ENCODE measurements at places on chromosomes 12 and 14.
A peak's percentile ranks its signal among the peaks of the same experiment; 100 is the strongest.

DNA sequence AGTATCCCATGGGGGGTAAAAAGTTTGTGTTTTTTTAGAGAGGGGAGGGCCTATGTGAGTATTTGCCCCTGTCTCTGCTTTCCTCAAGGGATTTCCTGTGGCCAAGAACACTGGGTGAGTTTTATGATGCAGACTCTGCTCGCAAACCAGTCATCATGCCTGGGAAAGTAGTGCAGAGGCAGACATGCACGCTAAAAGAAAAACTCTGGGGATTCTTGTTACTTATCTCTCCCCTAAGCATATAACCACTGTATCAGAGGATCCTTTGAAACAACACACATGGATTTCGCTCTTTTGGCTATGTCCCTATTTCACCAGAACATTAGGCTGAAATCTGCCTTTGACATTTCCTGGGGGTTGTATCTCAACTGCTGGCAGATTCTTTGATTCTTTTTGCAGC is 1845.8 kb upstream of the SEL1L start:
- DNase-seq = no peak

GRCh38 chr12:117606024-117606423 is 244.6 kb upstream of the NOS1 start:
- DNase-seq = no peak

DNA sequence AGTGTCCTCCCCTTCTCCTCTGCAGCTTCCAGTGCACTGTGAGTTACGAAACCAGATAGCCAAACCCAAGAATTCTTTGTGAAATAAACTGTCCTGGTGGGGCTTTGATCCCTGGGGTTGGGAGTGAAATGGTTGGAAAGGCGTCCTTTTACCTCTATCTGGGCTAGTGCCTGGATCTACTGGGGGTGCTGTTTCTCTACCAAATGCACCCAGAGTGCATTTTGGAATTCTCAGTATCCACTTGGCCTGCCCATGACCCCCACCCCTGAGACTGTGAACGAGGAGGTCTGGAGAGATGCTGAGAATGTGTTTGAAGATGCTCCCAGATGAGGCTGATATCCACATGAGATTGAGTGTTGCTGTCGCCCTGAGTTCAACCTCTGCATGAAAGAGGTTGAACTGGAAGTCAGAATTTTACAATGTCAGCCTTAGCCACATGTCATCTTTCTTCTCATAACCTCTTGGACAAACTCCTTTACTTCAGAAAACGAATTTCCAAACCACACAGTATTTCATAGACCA is 87.1 kb upstream of the CLMN start:
- DNase-seq = no peak

- DNase-seq = no peak
Observed at GRCh38 chr14:83044001-83044400, 1510.3 kb upstream of the SEL1L start.

DNA sequence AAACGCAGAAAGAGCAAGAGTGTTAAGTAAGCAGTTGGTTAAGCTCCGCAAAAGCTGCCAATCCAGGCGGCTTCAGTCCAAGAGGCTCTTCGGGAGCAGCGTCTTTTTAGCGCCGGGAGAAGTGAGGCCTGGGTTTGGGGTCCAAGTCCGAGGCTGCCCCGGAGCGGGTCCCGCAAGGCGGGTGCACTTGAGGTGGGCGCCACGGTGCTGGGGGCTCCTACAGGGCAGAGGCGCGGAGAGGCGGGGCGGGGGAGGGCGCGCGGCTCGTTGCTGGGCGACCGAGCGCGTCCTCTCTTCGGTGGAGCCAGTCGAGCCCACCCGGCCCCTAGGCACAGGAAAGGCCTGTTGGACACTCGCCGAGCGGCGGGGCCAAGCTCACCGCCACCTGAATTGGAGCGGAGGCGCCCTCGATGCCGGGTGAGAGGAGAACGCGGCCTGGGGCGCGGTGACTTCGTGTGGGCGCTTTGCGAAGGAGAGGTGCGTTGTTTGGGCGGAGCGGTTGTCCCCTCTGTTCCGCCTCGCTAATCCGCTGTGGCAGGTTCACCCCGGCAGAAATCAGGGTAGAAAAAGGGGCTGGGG is 15.6 kb downstream of the TTC6 start:
- no peak for DNase-seq

- DNase-seq = no peak
Observed at GRCh38 chr14:25394791-25395391, 344.9 kb upstream of the STXBP6 start.

DNA sequence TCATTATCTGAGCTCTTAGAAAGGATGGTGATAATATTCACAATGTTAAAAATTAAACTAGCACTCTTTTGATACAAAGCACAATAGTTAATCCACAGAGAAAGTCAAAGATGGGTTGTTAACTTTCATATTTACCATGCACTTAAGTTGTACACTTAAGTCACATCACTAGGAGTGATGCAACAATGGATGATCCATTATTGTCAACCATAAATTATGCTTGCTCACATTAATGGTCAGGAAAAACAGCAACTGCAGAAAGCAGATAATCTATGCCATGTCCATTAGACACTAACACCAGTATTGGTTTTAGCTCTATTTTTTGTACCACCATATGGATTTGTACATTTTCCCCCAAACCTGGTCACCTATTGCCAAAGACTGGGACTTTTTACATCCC is 195.5 kb downstream of the FOXA1 start:
- DNase-seq = no peak

GRCh38 chr12:14950982-14951746 is 10.2 kb downstream of the ARHGDIB start:
- DNase-seq = no peak

- no peak for DNase-seq
Observed at GRCh38 chr12:11477110-11477509, 81.7 kb upstream of the PRB2 start.

DNA sequence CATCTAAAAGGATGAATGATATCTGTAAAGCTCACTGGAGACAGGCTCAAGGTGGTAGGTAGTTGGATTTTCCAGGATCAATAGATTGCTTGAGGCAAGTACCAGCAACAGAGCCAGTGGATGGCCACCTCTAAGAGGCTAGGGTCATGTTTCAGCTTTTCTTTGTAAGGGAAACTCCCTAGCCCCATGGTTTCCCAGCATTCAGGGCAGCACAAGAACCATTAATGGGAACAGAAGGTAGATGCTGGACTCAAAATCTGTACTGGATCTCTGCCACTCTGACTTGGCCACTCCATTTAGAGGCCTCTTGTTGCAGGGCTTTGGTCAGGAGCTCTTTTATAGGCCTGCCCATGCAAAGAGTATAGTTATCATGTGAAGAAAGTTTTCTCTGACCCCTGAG is 76.1 kb upstream of the DYRK2 start:
- no peak for DNase-seq

- no peak for DNase-seq
Observed at GRCh38 chr14:58794993-58795762, 157.4 kb downstream of the DACT1 start.

GRCh38 chr12:54214553-54215406 is 26.0 kb upstream of the SMUG1 start:
- peak; percentile 81 for DNase-seq

GRCh38 chr12:113075137-113075683 is 18.7 kb downstream of the DTX1 start:
- no peak for DNase-seq

- DNase-seq = no peak
Observed at GRCh38 chr12:124345795-124346194, 50.9 kb downstream of the RFLNA start.

DNA sequence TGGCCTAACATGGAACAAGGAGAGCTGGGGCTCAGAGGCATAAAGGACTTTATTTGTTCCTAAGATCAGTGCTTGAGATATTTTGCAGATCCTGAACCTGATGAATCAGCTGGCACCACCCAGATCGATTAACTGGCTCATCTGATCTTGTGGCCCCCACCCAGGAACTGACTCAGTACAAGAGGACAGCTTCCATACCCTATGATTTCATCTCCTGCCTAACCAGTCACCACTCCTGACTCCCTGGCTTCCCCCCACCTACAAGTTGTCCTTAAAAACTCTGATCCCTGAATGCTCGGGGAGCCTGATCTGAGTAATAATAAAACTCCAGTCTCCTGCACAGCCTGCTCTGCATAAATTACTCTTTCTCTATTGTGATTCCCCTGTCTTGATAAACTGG is 5.1 kb downstream of the C12orf56 start:
- DNase-seq = no peak

DNA sequence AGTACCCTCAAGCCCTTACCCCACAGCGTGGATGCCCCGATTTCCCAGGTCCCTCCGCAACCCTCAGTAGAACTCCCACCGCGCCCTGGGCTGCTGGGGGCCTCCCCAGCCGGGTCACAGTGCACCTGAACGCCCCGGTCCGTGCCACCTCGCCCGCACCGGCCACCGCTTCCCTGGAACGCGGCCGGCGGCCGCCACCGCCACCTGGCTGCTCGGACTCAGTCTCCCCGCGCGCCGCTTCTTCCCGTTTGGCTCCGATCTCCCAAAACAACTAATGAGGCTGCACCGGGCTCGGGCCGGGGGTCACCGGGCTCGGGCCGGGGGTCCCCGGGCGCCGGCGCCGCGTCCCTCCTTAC is 1.0 kb downstream of the ITPK1 start:
- no peak for DNase-seq

DNA sequence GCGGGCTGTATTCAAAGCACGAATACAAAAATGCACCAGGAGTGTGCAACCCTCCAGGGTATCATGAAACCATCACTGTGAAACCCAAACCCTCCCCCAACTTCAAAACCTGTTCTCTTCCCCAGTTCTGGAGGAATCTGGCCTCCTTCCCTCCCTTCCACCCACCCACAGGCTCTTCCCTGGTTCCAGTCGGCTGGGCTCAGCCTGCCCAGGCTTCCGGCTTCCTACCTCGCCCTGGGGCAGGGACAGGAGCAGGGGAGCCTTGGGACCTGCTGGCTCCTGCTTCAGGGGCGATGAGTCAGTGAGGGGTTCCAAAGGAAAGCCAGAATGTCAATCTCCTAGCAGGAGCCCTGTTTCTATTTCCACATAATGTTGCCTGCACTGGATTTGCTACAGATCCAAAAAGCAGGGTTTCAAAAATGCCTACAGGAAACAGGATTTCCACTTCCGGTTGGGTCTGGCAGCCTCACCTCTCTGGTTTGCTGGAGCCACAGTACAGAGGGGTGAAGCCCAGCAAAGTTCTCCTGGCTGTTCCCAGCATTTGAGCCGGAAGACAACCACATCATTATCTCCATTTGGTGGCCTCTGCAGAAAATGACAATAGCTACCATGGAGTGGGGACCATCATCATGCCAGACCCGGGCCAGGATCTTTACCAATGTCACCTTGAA is 278.3 kb downstream of the DPF3 start:
- DNase-seq = no peak

- no peak for DNase-seq
Observed at GRCh38 chr12:47777151-47777550, 4.1 kb downstream of the SLC48A1 start.

GRCh38 chr14:105420101-105420973 is 710 bp downstream of the MTA1 start:
- DNase-seq = no peak

DNA sequence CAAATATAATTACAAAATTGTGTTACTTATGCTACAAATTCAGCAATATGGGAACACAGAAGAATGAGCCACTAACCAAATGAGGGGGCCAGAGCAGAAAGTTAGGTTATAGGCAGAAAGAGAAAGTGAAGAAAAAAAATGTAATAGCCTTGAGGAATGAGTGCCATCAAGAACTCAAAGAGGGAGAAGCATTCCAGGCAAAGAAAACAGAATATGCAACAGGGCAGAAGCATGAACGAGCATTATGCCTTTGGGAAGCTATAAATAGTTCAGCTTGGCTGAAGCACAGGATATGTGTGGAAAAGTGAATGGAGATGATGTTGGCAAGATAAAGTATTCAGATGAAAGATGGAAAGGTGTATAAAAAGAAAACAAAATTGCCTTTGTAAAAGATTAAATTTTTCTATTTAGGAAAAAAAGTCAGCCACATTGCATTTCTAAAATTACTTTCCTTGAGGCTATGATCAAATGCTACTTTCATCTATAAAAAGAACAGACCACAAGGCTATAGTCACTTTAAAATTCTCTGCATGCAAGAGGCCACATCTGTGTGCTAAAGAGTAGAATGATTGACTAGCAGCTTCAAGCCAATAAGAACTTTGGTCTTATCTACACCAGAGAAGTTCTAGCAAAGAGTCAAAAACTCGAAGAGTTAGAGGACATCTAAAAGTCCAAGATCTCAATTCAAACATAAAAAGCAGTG is 193.6 kb upstream of the GARIN6 start:
- DNase-seq = no peak

GRCh38 chr12:501722-502447 is 42.1 kb downstream of the B4GALNT3 start:
- DNase-seq = no peak

GRCh38 chr14:81519200-81520011 is 14.2 kb downstream of the SEL1L start:
- DNase-seq = no peak

GRCh38 chr12:64225626-64226025 is 3.5 kb upstream of the KICS2 start:
- no peak for DNase-seq

GRCh38 chr14:106522990-106523389 is 996.6 kb downstream of the TMEM121 start:
- no peak for DNase-seq

DNA sequence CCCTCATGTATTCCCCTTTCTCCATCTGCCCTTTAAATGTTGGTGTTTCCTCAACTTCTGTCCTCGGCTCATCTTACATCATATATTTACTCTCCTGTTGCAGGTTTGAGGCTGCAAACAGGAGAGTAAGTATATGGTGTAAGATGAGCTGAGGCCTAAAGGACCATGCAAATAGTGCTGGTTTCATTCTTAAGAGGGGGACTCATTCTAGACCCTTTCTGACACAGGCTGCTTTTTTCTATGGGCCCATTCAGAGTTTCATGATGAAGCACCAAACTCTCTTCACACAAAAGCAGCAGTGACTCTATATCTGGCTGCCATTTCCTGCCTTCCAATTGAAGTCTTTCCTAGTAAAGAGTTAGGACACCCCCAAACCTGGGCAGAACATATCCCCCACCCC is 218.5 kb downstream of the PHLDA1 start:
- no peak for DNase-seq

GRCh38 chr14:101018561-101019290 is 115.2 kb upstream of the RTL1 start:
- DNase-seq = no peak

DNA sequence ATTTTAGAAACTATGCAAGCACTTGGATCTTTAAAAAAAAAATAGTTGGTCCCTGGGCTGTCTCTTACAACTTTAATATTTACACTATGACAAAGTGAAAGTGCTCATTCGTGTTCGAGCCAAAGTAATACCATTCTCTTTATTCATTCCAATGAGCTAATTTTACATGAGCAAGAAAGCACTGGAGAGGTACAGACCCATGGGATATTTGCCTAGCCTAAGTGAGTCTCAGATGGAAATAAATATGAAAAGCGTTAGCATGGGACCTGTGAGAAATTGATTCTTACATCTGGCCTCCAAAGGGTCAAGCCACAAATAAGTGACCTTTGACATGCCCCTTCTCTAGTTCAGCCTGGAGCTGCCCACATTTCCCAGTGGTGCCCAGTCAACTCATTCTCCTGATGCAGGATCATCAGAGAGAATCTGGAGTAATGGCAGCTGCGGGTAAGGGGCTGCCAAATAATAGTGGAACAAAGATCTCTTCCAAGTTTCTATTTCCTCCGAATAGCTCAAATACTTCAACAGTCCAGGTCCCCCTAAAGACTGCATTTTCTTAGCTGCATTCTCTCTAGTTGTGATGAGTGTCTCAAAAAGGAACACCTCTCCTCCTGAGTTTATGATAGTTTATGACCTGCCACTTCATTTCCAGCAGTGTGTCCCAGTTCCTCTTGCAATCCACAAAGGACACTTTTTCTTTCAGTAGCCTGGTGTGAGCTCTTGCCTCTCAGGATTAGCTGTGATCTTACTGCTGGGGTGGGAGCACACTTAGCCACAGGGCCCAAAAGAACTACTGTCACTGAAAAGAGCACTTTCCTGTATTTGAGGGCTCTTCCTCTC is 208.2 kb downstream of the DAD1 start:
- no peak for DNase-seq
